Tongue (tissue), 3 donors: ENCODE measurements at places on chromosomes 16 and 17.

GRCh38 chr16:22653876-22654275 is 143.2 kb downstream of the NPIPB5 start:
- DNase-seq, result no peak

GRCh38 chr16:87098976-87099720 is 218.0 kb downstream of the C16orf95 start:
- peak; percentile 22 for DNase-seq

- no peak for DNase-seq
Measured at GRCh38 chr16:47873434-47873833, 282.4 kb downstream of the ABCC12 start.

- DNase-seq, result no peak
Measured at GRCh38 chr16:23182679-23183542, at the start of gene SCNN1G. SCNN1G (plus strand) TSS chr16:23182745; CDS start chr16:23186272, 3,527 bp downstream.

DNA sequence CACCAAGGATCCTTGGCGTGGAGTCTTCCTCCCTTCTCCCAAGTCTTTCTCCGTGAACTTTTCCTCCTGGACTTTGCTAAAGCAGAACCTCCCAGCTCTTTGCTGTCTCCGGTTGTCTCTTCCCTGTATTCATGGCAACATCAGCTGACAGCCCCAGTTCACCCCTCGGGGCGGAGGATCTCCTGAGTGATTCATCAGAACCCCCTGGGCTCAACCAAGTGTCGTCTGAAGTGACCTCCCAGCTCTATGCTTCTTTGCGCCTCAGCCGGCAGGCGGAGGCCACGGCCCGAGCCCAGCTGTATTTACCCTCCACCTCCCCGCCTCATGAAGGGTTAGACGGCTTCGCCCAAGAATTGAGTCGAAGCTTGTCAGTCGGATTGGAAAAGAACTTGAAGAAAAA is 943 bp downstream of the CNTROB start:
- DNase-seq, result peak; percentile 38

DNA sequence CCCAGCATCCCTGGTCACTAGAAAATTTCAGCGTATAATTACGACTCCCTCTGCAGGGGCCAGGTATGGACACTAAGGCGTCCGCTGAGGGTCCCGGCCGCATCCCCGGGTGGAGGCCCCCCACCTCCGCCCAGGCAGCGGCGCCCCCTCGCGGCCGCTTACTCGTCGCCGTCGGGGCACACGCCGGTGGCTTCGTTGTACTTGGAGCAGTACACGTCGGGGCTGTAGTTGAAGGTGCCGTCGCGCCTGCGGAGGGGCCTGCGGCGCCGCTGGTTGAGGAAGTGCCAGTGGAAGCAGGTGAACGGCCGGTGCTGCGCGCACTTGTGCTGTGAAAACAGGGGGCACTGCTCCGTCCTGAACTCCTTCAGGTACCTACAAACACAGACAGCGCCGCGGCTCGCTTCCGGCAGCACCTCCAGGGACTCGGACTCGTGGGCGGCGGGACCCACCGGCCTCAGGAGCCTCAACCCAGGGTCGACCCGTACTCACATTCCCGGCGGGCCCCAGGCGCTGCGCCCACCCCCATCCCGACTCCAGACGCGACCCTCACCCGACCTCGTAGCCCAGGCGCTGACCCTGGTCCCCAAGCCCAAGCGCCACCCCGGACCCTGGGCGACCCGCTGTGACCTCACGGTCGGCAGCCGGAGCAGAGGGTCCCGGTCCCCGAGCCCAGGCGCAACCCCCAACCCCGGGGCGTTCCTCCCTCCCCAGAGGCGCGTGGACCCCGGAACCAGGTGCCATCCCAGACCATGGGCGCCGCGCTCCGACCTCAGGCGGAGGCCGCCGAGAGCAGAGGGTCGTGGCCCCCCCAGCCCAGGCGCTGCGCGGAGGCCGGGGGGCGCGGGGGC is 596 bp downstream of the UNKL start:
- peak; percentile 47 for DNase-seq

DNA sequence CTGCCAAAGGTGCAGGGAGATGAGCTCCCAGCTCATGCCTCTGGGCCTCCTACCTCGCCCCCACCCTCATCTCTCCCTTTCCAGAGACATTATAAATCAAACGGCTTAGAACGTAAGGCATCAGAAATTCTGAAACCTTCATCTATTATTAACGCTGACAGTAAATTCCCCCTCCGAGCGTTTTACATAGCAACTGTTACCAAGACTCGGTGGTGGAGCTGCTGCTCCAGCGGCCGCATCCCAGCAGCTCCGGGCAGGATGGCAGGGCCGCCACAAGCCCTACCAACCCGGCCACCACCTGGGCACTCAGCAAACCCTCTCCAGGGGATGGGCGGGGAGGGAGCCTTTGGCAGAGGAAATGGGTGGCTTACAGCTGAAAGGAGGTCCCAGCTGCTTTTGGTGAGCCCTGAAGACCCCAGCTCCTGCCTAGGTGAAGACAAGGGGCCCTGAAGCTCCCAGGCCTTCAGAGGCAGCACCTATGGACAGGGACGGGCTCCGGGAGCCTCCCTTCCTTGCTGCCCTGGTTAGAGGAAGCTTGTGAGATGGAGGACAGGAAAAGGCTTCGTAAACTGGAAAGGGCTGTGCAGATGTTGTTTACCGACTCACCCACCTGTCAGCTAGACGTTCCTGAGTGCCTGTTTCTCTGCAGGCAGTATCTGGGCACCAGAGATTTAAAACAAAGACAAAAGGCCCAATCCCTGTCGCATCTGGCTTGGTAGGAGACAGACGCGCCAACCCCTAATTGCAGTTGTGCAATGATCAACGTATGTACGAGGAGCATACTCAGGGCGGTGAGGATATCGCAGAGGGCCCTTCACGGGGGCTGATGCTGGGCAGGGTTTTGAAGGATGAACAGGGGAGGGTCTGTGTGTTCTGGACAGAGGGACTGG is 76.9 kb downstream of the RAI1 start:
- DNase-seq, result no peak

- DNase-seq, result no peak
Measured at GRCh38 chr17:2716649-2717048, 5.1 kb upstream of the CLUH start.

GRCh38 chr16:59878479-59878878 is 1144.4 kb upstream of the GOT2 start:
- peak; percentile 8 for DNase-seq

DNA sequence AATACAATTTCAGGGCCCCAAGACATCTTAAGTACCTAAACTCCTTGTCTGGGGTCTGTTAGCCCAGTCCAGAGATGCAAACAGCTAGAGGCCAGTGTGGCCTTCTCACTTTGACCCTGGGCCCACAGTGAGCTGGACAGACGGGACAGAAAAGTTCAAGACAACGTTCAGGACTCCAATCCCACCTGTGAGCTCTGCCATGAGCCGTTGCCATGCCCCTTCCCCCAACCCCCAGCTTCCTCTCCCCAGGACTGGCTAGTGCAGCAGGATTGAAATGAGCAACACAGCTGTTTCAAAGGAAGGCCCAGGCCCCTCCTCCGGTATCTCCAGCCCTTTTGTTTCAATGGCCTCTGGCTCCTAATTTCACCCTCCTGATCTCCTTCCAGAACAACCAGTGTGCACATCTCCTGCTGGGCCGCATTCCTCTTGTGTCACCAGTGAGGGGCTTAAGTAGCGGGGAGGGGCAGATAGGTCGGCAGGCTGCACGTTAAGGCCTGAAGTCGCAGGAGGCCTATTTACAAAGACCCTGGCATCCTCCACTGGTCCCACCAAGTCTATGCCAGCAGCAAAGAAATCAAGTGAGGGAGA is 11.3 kb downstream of the AXIN2 start:
- DNase-seq, result no peak

DNA sequence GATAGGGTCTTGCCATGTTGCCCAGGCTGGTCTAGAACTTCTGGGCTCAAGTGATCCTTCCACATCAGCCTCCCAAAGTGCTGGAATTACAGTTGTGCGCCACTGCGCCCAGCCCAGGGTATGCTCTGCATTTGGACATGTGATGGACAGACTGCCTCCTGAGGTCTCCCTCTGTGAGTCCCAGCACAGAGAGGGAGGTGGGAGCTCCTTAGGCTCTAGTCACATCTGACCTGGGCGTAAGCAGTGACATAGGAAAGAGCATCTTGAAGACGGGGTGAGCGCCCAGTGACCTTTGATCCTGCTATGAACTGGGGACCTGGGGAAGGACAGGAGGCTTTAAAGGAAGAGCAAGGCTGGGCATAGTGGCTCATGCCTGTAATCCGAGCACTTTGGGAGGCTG is 2.2 kb upstream of the GFAP start:
- no peak for DNase-seq

GRCh38 chr17:74994440-74994839 is 7.0 kb downstream of the CDR2L start:
- DNase-seq, result no peak

DNA sequence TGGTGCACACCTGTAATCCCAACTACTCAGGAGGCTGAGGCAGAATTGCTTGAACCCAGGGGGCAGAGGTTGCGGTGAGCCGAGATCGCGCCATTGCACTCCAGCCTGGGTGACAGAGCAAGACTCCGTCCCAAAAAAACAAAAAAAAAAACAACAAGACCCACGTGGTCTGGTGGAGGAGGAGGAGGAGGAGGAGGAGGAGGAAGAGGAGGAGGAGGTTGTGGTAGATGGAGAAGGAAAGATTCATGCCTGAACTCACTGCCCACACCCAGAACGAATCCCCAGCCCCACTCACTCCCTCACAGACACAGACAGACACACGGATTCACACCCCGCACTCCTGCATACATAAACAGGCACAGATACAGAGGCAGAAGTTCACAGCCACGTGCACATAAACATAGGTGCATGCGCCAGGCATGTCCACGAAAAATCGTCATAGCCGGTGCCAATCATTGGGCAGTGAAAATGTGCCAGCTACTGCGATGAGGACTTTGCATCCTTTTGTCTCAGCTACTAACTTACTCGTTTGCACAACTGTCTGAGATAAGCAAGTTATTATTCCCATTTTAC is 138.5 kb downstream of the WSCD1 start:
- no peak for DNase-seq

GRCh38 chr17:74394977-74395376 is 27.7 kb downstream of the GPR142 start:
- peak; percentile 35 for DNase-seq

DNA sequence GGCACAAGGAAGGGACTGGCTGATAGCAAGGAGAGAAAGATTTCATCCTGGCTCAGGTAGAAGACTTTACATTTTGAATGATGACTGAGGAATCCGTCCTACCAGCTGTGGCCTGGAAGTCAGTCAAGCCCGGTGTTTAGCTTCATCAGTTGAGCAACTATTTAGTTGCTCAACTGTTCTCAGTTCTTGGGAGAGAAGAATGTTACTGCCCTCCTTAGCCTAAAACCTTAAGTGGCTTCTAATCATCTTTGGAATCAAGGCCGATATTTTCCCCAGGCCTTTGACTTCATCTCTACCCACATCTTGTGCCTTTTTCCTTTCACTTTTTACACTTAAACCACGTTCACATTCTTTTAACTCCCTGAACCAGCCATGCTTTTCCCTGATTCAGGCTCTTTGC is 17.3 kb upstream of the RBL2 start:
- DNase-seq, result no peak

DNA sequence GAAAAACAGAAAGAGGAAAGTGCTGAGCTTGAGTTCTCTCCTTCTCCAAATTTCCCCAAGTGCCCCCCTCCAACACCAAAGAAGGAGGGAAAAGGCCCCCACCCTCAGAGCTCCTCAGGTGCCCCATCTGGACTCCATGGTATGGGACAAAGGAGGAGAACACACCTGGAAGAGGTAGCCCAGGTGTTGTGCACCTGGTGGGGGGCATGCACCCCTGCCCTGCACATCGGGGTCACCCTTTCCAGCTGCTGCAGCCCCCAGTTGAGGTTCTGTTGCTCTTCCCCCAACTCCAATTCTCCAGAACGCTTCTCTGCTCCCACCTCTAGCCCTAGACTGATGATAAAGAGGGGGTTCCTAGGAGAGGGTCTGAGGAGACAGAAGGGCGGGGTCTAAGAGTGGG is 3.0 kb upstream of the COL1A1 start:
- DNase-seq, result no peak

GRCh38 chr17:48470388-48471034 is 40.5 kb upstream of the SKAP1 start:
- no peak for DNase-seq
